Pulmonary artery endothelial cell (primary cell): ENCODE measurements at places on chromosomes 2 and 18.

DNA sequence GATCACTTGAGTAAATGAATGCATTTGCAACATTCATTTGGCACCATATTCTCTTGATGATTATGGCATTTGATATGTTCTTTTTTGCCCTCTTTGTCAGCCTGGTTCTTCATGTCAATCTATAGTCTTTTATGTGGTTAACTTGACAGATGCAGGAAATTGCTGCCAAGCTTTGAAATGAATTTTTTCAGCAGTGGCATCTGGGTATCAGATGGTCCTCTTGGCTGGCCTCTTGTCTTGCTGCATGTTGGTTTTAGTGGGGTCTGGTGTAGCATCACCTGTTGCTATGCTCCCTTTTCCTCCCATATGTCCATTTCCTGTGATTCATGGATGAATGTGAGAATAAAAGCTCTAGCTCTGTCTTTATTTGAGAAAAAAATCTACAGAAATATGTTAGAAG is 119.9 kb downstream of the DPP4 start:
- no peak for DNase-seq

GRCh38 chr2:63012541-63012940 is 38.1 kb upstream of the OTX1 start:
- DNase-seq, result no peak

DNA sequence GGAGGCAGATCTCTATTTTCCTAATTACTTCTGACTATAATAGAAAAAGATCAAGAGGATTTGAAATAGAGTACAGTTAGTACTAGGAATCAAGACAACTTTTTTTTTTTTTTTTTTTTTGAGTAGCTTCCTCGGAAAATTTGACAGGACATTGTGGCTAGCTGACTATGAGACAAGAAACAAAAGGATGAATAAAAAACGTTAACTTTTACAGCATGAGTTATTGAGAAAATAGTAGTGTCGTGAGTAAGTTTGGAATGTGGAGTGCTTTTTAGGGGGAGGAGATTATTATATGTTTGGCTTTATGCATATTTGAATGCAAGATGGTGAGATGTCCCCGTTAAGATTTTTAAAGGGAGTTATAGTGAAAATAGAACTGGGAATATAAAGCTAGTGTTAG is 27.7 kb upstream of the CPS1 start:
- no peak for DNase-seq

- no peak for DNase-seq
Observed at GRCh38 chr2:124027182-124027581, 2.1 kb downstream of the CNTNAP5 start.

DNA sequence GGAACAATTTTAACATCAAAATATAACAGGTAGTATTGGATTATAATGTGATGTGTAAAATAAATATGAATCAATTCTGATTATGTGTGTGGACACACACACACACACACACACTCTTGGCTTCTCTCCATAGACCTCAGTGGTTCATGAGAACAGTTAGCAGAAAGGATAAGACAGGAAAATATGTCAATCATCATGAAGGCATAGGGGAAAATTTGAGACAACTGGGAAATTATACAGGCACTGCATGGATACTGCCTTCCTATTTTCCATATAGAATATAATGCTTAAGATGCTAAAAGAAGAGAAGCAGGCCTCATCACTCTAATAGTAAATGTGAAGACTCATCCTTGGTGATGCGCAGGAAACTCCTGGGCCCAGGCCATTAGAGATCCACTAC is 884.5 kb downstream of the SUCLG1 start:
- DNase-seq, result no peak

GRCh38 chr2:203237346-203238238 is 1.2 kb upstream of the CYP20A1 start:
- DNase-seq, result no peak

DNA sequence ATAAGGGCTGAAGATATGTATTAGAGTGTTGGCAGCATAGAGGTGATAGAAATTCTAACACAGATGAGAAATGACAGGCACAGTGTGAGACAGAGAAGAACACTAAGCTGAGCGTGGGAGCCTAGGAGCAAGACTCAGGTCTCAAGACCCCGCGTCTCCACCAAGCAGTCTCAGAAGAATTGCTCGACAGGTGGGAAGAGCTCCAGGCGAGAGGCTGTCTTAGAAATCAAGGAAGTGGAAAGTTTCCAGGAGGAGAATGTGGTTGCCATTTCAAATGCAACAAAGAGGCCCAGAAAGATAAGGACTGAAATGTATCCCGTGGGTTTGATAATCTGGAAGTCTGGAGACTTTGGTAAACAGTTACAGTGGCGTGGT is 31.5 kb upstream of the CAB39 start:
- DNase-seq, result no peak

GRCh38 chr2:111984213-111984604 is 70.9 kb upstream of the TMEM87B start:
- DNase-seq, result no peak

DNA sequence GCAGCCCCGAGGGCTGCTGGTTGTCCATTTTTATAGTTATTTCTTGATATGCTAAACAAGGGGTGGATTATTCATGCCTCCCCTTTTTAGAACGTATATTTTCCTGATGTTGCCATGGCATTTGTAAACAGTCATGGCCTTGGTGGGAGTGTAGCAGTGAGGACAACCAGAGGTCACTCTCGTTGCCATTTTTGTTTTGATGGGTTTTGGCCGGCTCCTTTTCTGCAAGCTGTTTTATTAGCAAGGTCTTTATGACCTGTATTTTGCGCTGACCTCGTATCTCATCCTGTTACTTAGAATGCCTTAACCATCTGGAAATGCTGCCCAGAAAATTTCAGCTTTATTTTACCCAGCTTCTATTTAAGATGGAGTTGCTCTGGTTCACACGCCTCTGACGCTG is 825.8 kb upstream of the CDH2 start:
- DNase-seq, result no peak

DNA sequence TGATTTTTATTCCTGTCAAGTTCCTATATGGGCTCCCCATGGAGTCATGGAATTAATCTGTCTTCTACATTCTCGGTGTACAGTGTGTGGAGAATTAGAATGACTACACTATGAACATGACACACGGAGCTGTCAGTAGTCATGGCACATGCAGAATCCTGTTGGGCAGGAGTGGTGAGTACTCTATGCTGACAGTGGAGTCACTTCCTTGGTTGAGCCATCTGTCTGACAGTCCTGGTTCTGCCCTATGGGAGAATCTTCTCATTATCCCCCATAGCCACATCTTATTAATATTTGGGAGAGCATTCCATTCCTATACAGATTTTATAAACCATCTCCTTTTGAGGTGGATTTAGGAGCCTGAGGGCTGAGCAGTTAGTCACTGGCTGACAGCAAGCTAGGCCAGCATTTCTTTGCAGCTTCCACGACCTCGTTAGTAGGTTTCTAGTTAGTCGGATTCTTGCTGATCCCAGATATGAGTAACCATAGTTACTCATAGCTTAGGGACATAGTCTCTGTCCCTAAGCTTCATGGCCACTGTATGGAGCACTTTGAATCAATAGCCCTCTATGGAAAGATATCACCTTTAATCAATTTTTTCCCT is 90.6 kb downstream of the MDH1 start:
- no peak for DNase-seq

DNA sequence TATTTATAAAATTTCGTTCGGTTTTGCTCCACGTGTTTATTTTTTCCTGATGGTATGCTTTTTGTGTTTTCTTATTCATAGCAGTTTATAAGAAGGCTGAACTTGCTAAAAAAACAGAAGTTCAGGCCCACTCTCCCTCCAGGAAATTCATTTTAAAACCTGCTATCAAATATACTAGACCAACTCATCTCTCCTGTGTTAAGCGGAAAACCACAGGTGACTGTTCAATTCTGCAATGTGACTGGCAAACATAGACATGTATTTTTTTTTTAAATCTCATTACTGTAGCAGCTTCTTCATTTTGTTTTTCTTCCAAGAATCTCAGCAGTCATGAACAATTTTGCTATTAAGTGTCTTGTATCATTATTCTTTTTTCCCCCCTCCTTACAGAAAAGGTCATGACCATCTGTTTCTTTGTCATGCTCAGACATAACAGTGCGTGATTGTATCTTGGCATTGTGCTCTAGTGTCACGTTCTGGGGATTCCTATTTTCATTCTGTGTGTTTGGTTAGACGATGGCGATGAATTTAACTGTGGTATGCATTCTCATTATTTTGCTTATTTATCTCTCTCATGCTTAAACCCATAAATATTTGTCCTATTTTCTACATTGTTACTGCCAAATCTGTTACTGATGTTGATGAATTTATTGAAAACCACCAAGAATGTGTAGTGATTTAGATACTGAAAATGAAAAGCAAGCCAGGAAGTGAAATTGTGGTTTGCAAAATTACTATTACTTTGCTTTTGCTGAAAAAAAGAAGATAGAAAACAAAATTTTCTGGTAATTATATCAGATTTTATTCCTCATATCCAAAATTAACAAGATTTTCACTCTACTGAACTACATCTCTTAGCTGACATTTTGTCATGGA is 74.6 kb upstream of the UNC80 start:
- no peak for DNase-seq

DNA sequence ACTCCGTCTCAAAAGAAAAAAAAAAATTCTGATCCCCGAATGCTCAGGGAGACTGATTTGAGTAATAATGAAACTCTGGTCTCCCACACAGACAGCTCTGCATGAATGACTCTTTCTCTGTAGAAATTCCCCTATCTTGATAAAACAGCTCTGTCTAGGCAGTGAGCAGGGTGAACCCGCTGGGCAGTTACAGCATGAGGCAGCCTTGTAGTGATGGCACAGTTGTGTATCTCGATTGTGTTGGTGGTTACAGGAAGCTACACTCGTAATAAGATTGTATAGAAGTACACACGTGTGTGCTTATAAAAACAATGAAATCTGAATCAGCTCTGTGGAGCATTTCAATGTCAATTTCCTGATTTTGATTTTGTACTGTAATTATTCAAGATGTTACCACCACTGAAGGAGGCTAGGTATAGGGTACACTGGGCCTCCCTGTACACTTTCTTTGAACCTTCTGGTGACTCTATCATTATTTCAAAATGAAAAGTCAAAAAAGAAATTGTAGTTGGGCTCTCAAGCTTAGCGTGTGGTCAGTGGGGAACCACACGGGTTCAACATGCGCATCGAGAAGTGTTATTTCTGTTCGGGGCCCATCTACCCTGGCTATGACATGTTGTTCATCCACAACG is 34.9 kb upstream of the ATP8B1 start:
- peak; percentile 76 for DNase-seq

- peak; percentile 17 for DNase-seq
Observed at GRCh38 chr18:31977270-31977872, 34.4 kb upstream of the TRAPPC8 start.

DNA sequence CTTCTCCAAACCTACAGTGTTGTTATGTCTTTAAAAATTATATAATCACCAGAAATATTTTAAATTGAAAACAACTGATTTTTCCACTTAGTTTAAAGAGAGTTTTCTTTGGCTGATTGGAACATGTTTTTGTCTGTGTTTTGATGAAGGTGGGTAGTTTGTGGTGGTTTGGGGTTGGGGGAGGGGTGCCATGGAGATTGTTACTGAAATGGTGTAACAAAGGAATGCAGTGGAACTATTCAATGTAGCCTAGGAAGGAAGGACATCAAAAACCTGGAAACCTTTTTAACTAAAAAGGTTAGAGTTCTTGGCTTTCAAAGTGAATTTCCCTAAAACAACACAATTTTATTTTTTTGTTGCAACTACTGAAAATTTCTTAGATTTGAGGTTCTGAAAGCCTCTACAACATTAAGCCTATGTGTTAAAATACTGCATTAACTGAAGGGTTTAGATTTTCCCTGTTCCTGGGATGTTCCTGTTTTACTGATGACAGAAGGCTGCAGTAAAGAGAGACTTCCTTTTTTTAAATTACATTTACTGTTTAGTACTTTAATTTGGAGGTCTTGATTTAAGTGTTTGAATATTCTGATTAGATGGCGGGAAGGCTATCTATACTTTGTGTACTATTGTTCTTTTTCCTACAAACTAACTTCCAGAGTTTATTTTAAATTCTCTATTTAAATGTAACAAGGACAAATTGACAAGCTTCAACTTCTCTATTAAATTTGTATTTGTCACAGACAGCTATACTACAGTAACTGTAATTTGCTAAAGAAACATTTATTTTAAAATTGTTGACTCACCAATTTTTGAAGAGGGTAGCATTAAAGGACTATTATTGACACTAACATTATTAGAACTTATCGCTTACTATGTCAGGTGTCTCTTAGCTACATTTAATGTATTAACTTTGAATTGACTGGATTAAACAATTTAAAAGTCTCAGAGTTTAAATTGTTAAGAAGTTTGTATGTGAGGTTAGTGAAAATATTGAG is 87.7 kb downstream of the LIMS1 start:
- DNase-seq, result no peak

- no peak for DNase-seq
Observed at GRCh38 chr18:65606551-65607130, 144.2 kb upstream of the CDH7 start.

DNA sequence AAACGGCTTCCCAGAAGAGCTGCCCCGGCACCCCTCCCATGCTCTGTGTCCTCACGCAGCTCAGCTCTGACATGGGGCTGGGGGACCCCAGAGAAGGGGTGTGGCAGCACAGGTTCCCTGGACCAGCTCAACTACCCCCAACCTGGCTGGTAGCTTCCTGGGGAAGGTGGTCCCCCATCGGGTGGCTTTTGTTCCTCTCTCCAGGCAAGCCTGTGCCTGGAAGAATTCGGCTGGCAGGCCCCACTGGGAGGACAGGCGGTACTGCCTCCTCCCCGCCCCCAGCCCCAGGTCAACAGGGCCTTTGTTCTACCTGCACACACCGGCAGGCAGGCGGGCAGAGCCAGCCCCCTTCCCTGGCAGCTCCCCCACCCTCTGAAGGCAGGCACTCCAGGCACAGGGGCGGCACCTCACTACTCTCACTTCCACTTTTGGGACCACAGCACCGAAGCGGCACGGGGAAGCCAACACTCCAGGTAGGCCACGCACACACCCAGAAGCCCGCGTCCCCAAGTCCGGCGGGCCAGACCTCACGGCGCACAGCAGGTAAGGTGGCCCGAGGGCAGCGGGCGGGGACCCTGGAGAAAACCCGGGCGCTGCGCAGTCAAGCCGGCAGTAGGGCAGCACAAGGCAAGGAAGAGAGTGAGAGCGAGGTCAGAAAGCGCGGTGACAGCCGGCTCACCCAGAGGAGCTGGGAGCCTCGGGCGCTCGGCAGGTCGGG is 1.3 kb downstream of the HS6ST1 start:
- no peak for DNase-seq

DNA sequence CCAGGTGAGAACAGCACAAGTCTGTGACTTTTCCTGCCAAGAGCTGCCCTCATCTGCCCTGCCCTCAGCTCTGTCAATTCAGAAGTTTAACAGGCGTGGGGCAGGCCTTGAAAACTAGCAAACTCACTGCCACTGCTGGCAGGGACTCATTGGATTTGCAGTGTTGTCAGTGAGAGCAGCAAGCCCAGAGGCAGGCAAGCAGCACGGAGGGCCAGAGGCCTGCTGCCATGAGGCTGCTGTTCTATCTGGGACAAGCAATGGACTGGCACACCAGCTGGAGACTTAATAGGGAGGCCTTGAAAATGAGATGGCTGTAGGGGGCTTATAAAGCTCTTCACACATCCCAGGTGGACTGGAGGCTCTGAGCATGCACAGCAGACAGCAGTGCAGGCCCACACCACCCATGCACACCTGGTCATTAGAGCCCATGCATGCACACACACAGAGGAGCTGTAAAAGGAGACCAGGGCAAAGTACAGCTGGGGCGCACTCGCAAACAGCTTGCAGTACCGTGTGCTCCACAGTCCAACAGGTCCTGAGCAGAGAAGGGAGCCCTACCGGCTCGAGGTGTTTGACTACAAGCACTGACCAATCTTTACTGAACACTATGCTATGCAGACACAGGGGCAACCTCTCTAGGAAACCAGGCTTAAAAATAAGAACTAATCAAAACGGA is 28.7 kb downstream of the MGAT4A start:
- no peak for DNase-seq

GRCh38 chr2:57809230-57809629 is 237.4 kb upstream of the VRK2 start:
- DNase-seq, result no peak
